ENCODE measurements at places on chromosomes 11 and 22. TPM values are rescaled to one million over a fixed set of nuclear protein-coding genes. Genes with fewer than 3 reads are reported as not detected.

MS4A14 gene
- not detected for total RNA-seq

DDI1 gene
- total RNA-seq = not detected

SAC3D1 gene
- total RNA-seq = 0.57 TPM

TRIM22 gene
- 190 TPM for total RNA-seq

LRFN4 gene
- 2.3 TPM for total RNA-seq

CATSPERZ gene
- total RNA-seq = not detected

Measured in CD8-positive, alpha-beta T cell (primary cell).